BJ (cell line): ENCODE measurements at places on chromosomes 3 and 15. TPM values are rescaled to one million over a fixed set of nuclear protein-coding genes. Genes with fewer than 3 reads are reported as not detected.

C3orf20 gene
- polyA plus RNA-seq = not detected in 2 replicates

DNA sequence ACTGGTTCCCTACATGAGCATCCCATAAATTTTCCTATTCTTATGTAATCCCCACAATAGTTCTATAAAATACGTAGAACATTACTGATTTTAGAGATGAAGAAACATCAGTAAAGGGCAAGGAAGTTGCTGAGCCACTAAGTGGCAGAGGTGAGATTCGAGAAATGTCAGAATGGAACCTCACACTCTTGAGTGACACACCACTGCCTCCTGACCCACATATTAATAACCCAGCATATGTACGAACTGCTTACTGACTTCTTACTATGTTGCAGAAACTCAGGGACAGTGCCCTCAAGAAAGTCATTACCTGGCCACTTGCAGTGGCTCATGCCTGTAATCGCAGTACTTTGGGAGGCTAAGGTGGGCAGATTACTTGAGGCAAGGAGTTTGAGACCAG, 1022.4 kb downstream of the FHIT start:
- DNase-seq = no peak

DNA sequence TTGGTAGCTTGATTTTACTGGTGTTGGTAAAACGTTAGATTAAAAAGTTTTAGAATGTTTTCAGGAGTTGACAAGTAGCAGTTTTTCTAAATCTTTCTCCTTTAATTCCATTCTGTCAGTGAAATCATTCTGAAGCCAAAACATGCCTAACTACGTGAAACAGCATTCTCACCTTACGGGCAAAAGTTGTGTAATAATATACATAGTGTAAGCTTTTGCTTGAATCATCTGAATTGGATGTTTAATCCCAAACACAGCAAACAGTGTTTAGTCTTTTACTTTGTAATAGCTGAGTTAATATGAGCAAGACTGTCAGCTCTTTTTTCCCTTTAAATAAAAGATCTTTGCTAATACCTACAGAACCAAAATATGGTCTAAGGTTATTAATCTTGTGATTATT, 100.6 kb downstream of the CYP19A1 start:
- DNase-seq = no peak

GRCh38 chr3:100518244-100518643, 25.8 kb downstream of the TMEM45A start:
- no peak for DNase-seq

MESP2 gene
- polyA plus RNA-seq = 0.28 and 0.39 TPM in 2 replicates

- no peak for DNase-seq
Observed at GRCh38 chr15:93070551-93071296, 18.3 kb downstream of the RGMA start.

DNA sequence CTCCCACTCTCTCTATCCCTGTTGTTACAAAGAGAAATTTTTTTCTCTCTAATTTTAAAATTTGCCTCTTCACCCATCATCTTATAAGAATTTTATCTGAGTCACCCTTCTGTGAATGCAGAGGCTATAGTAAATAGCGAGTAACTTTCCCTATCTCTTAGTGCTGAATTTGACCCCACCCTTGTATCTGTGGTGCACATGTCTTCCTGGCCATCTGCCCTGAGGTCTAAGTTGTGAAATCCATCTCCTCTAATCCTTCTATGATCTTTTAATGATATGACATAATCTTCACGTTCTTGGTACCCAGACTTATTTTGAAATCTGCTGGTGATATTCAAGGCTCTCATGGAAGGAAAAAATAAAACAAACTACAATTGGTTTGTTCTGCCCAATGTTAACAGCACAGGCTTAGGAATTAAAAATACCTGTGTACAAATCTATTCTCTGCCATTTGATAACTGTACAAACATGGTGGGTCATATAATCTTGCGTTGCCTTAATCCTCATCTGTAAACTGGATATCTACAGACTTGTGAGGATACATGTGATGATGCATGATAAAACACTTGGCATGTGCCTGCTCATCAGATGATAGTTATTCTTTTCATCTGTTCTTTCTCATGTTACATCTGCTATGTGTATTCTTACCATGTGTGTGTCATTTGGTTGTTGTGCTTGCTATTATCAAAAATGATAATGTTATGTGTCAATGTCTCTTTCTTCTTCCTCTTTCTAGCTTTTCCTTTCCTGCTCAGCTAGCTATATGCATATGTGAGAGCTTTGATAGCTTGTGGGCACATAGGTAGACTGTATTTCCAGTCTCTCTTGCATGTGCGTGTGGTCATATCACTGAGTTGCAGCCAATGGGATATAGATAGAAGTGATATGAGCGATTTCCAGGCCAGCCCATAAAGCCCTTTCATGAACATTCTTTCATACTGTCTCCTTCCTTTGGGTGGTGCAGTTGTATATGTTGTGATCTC, 13.7 kb upstream of the CCR3 start:
- DNase-seq = peak; percentile 37

TMEM158 gene
- polyA plus RNA-seq = 1.6 and 1.7 TPM in 2 replicates

ZNF445 gene
- 2.6 and 2.7 TPM in 2 replicates for polyA plus RNA-seq

DNA sequence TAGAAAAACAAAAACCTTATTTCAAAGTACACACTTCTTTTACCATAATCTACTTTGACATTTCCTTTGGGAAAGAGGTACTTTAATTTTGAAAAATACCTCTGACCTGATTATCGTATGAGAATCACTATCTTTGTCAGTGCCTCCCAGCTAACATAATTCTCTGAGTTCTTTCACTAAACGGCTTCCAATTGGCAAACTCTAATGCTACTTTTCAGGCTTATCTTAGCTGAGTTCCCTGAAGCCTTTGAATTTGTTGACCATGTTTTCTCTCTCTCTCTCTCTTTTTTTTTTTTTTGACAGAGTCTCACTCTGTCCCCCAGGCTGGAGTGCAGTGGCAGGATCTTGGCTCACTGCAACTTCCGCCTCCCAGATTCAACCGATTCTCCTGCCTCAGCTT, 312.8 kb downstream of the ZPLD1 start:
- DNase-seq = no peak

DNA sequence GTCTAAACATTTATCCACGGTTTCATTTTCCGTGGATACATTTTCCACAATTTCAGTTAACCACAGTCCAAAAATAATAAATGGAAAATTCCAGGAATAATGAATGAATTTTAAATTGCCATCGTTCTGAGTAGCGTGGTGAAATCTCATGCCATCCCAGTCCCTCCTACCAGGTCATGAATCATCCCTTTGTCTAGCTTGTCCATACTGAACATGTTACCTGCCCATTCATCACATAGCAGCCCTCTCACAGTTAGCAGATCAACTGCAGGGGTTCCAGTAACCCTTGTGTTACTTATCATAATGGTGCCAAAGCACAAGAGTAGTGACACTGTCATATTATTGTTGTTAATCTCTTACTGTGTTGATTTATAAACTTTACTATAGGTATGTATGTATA, 124.5 kb downstream of the GSK3B start:
- no peak for DNase-seq

DNA sequence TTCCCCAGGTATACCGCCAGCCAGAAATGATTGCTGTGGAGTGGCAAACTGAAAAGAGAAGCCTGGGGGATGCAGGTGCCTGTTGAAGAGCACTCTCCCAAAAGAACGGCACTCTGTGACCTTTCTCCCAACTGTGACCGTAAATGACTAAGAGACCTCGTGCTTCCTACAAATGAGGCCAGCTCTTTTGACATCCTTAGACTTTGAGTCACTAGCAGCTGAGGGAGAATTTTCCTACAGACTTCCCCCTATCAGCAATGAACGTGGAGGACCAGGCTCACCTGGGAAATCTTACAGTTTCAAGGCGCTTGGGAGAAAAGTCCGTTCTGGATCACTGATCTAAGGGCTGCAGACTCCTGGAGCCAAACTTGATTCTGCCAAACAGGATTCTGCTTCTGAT, 8.6 kb downstream of the AQP9 start:
- DNase-seq = no peak

CFAP100 gene
- not detected in 2 replicates for polyA plus RNA-seq

GRCh38 chr15:61036136-61036535, 193.0 kb downstream of the RORA start:
- no peak for DNase-seq

GRCh38 chr3:153029350-153029749, 132.7 kb upstream of the RAP2B start:
- no peak for DNase-seq

GRCh38 chr15:99105514-99106341, 848 bp downstream of the SYNM start:
- no peak for DNase-seq

MDFIC2 gene
- polyA plus RNA-seq = not detected in 2 replicates

DNA sequence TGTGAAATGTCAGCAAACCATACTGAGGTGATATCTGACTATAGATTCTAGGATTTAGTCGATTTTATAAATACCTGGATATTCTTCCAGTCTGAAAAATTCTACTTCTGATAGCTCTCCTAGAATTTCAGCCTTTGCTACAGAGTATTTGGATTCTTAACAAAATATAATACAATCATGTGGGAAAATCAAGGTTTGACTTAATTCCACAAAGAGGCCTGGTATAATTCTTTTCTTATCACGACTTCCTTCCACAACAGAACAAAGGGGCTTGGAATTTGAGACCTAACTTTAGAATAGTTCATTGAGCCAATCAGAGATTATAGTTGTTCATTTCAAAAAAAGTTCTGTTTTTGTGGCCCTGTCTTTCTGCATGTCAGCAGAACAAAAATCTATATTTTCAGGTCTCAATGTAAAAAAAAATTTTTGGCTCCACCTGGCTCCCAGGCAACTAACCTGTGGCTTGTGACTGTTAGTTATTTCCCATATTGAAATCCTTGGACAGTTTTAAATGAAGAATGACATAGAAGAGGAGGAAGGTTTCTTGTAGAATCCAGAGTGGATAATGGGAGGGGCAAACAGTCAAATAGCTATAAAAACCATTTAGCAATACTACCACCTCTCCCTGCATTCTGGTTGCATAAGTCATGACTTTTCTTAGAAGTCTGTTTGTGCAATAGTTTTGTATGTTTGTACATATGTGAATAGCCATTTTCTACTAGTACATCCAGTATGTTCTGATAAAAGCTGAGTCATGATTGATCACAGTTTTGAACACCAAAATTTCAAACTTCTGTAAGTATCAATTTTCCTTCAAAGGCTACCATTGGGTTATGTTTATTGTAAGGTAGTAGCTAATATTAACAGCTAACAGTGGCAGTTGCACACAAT, 4.0 kb downstream of the TM4SF1 start:
- peak; percentile 83 for DNase-seq

- no peak for DNase-seq
Observed at GRCh38 chr15:44591326-44591725, 54.4 kb downstream of the EIF3J start.

- no peak for DNase-seq
Observed at GRCh38 chr15:91853948-91854638, 585 bp downstream of the SLCO3A1 start.

DNA sequence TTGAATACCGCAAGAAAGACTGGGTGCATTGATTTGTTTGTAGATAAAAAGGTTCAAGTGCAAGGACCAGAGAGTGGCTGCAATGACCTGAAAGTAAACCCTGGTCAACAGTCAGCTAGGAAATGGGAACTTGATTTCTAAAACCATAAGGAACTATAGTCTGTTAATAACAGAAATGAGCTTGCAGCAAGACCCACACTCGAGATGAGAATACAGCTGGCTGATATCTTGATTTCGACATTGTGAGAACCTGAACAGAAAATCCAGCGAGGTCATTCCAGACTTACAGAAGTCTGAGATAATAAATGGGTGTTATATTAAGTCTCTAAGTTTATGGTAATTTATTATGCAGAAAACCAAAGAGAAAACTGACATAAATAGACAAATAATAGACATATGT, 177.3 kb downstream of the NFKBIZ start:
- no peak for DNase-seq

DNA sequence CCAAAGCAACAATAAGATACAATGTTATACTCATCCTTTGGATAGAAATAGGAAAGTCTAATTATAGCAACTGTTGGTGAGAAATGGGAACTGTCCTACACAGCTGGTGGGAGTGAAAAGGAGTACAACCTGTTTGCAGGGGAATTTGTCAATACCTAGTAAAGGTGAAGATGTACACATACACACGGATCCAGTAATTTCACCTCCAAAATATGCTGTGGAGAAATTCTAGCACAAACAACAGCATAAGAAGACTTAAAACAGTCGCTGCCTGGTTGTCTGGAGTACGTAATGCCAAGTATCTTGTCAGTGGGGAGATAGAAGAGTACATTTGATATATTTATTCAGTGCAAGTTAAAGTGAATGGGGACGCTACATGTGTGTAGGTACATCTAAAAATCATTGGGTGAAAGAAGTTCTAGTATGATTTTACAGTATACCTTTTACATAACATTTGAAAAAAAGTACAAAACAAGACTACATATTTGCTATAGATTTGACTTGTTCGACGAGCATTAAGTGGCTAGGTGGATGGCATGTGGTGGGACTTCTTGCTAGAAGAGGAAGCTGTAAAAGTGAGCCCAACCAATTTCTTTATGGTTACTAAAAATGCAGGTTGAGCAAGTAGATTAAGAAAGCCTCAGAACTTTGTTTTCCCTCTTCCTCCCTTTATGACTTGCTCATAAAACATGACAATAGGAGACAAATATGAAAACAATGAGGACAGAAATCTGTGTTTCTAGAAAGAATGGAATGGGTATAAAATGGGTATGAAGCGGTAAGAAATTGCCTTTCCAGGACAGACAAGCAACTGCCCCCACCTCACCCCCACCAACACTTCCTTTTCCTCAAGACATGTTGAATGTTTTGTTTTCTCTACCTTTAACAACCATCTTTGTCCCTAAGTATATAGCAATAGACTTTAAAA, 50.2 kb upstream of the CCR4 start:
- DNase-seq = peak; percentile 26

C15orf62 gene
- 0.04 TPM in 1 of 2 replicates, not detected in the other for polyA plus RNA-seq

GRCh38 chr15:35888815-35889214, 342.9 kb upstream of the DPH6 start:
- no peak for DNase-seq

HTR3E gene
- not detected in 2 replicates for polyA plus RNA-seq

LRRC15 gene
- 0.67 and 1.2 TPM in 2 replicates for polyA plus RNA-seq

- DNase-seq = peak; percentile 4
Observed at GRCh38 chr3:168467115-168467714, 371.5 kb upstream of the GOLIM4 start.

DNA sequence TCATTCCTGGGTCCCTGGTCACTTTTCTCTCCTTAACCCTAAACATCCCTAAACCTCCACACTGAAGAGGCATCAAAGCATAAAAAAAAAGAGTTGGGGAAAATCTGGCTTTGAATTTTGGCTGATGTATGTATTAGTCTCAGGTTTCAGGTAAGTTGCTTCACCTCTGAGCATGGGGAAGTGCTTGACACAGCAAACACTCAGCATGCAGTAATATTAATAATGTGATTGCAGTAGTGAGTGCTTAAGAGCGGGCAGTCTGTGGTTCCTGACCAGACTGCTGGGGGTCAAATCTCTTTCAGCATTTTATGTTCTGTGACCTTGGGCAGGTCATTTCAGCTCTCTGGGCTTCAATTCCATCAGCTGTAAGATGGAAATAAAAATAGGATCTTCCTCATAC, 467.9 kb downstream of the SOX2 start:
- DNase-seq = no peak

PSTPIP1 gene
- polyA plus RNA-seq = not detected in 2 replicates

DNA sequence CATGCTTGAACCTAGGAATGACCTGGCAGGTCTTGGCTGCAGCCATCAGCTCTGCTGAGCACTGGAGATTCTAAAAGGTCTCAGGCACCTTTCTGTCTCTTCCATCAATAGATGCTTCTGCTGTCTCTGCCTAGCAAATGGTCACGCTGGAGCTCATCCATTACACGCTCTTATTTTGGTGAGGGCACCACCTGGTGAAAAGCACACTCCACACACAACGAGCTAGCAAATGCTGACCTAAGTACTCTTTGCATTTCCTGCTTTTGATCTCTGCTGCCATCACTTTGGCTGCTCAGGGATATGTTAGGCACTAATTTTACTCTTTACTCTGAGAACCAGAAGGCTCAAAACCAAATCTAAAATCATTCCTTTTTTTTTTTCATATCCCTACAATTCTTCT, 91.3 kb downstream of the RAB11A start:
- no peak for DNase-seq
